ENCODE measurements at places on chromosomes 3 and 15. TPM values are rescaled to one million over a fixed set of nuclear protein-coding genes. Genes with fewer than 3 reads are reported as not detected.

GRCh38 chr3:183576487-183577107 is 21.1 kb upstream of the KLHL6 start:
- DNase-seq = no peak

DNA sequence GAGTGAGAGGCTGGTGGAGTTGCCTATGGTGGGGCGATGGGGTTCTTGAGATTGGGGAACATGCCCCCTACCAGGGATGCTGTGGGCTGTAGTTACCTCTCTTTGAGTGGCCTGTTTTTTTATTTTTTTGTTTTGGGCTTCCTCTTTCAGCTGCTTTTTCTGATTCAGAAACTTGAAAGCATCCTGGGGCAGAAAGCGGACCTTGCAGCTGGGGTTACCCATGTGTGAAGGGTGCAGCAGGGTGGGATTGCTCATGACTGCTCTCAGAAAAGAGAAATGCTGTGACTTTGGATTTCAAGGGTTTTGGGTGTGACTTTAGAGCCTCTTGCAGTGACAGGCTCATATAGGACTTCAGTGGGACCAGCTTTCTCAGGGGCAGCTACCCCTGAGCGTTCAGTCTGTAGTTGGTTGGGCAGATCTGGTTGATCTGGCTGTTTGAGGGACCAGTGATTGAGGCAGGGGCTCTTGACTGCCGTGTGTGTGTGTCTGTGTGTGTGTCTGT is 1.8 kb downstream of the LIMD1 start:
- peak; percentile 57 for DNase-seq

- no peak for DNase-seq
These were observed 14.9 kb downstream of the SATB1 start for GRCh38 chr3:18410205-18410604.

DNA sequence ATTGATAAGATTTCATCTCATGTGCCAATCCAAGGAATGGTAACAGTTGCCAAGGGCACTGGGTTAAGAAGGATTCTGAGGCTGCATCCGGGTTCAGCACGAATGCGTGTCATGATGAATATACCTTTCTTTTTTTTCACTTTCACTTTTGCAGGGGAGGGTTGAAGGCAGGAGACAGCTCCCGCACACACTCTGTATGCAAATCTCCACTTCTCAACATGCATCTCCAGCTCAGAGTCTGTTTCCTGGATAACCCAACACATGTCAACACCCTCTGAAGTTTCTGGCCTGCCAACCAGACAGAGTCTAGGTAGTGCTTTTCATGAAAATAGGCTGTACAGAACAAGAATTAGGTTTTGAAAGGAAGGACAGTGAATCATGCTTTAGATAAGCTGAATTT is 21.6 kb downstream of the B4GALT4 start:
- no peak for DNase-seq

The HHLA2 gene
- total RNA-seq = not detected

- no peak for DNase-seq
These were observed 148.8 kb upstream of the GADL1 start for GRCh38 chr3:31043184-31043819.

- no peak for DNase-seq
These were observed 8.0 kb upstream of the MESP2 start for GRCh38 chr15:89768071-89768500.

The USP13 gene
- total RNA-seq = 9.3 TPM

DNA sequence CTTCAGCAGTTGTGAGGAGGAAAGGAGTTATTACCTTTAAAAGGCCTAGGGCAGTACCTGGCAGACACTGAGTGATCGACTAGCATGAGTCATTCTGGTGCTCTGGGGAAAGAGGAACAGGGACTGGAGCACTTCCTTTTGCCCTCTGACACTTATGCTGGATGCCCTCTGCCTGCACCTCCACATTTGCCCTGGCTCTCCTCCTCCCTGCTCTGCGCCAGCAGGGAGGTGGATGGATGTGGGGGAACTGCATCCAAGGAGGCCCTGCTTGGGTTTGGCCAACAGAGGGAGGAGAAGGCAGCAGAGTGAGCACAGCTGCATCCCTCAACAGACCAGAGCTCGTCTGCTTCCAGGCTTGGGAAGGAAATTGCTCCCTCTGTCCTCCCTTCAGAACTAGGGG is 75.0 kb downstream of the SEMA5B start:
- no peak for DNase-seq

- no peak for DNase-seq
These were observed 41.9 kb upstream of the PLXND1 start for GRCh38 chr3:129648391-129648790.

The COL6A6 gene
- total RNA-seq = 0.16 TPM

GRCh38 chr3:182795389-182795782 is 2.1 kb downstream of the ATP11B start:
- DNase-seq = no peak

- no peak for DNase-seq
These were observed 151.1 kb downstream of the OSBPL10 start for GRCh38 chr3:31829826-31830426.

GRCh38 chr3:108117241-108117775 is 26.5 kb upstream of the CD47 start:
- DNase-seq = no peak

- no peak for DNase-seq
These were observed 134.8 kb downstream of the ASB7 start for GRCh38 chr15:100737214-100737613.

The SNX22 gene
- 0.39 TPM for total RNA-seq

GRCh38 chr15:39468331-39468730 is 112.5 kb upstream of the THBS1 start:
- no peak for DNase-seq

The PGBD4 gene
- 1.7 TPM for total RNA-seq

- no peak for DNase-seq
These were observed 7.0 kb downstream of the EIF4A2 start for GRCh38 chr3:186790261-186790981.

- DNase-seq = no peak
These were observed 148.6 kb downstream of the FGF12 start for GRCh38 chr3:192578729-192579128.

GRCh38 chr3:120311863-120312794 is 27.1 kb upstream of the GPR156 start:
- peak; percentile 73 for DNase-seq

- DNase-seq = no peak
These were observed 60.8 kb upstream of the POLG start for GRCh38 chr15:89395461-89395871.

DNA sequence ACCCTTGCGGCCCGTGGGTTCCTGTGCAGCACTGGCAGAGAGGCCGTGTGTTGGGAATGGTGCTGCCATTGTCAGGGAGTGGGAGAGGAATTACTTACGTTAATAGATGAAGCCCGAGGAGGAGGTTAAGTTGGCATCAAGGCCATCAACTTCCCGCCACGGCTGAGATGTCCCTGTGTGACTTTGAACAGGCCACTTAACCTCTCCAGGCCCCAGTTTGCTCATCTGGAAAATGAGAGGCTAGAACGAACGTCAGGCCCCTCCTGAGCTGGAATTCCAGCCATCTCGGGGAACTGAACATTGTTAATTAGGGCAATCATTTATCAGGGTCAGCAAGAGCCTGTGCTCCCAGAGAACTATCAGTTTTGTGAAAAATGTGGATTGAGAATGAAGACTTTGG is 91.4 kb upstream of the MYZAP start:
- no peak for DNase-seq

GRCh38 chr3:181279239-181279565 is 289.7 kb upstream of the DNAJC19 start:
- DNase-seq = no peak

DNA sequence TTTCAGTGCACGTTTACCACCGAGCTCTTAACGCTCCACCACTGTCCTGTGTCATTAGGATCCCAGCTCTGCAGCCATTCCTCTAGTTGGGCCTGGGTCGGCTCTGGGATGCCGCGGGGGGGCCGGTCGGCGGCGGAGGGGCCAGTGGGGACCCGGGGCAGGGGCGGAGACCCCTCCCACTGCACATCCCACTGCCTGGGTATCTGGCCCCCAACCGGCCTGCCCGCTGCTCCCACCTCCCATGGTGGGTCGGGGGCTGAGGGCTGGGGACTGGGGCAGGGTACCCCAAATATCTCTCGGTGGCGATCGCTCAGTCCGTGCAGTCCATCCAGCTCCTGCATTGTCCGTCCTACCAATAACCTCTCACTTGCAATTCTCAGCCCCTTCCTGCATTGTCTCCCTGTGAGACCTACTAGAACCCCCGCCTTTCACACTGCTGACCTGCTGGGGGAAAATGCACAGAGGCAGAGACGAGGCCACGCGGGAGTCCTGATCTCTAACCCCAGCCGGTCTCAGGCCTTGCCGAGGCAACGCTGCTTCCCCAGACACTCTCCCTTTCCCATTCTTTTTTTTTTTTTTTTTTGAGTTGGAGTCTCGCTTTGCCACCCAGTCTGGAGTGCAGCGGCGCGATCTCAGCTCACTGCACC is 24.0 kb upstream of the MUC20 start:
- peak; percentile 72 for DNase-seq

Measured in aorta (tissue), 5 donors.